ENCODE measurements at places on chromosomes 7 and 10.
A peak's percentile ranks its signal among the peaks of the same experiment; 100 is the strongest.

DNA sequence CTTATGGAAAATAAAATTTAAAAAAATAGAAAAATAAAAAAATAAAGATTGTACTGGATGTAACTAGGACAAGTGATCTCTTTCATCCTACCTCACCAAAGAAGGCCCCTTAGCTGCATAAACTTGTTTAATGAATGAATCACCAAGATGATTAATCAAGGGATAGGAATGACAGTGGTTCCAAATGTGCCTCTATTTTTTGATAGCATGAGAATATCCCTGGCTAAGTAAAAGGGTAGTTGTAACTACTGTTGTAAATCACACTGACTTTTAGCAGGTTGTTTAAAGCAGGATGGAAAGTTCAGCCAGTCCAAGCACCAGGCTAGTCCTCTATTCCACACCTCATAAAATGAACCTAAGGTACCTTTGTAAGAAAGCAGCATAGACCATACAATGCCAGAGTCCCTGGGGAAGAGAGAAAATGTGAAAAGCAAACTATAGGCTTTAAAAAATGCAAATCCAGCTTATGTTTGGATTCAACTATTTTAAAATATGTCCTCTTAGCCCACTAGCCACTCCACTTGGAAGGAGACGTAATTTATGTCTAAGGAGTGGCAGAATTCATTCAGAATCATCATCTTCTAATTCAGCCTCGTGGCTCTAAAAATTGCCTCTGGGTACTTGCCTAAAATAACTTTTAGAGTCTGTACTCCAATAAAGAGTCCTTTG, 126.8 kb downstream of the SKIDA1 start:
- no peak for DNase-seq

DNA sequence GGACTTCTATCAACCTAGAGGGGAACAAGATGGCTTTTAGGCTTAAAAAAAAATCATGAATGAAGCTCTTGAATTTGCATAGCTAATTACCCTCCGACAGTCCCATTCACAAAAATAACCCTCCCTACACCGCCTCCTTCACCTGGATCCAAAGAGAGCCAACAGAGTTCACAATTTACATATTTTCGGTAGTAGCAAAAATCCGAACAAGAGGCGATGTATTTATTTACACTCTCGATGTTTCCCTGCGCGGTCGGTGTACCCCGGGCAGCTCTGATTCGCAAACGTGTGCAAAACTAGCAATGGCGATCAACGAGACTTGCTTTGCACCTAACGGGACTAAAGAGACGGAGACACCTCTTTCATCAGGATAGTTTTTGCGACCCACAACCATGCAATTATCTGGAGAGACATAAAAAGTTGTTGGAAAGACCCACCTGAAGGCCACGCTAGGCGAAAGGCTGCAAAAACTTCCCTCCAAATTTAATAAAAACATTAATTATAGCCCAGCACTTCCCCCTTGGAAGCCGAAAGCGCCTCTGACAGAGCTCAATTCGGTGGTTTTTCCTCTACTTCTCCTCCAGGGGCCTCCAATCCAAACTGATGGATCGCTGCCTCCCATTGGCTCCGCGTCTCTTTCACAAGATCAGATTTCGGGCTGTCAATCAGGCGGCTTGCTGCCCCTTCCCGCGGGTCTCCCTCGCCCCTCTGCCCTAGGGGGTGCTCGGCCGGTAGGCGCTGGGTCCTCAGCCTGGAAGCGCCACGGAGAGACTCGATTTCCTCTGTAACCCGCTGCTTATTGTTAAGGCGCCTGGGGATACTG, at the start of gene ETV1:
ETV1 (minus strand) TSS at position 541 of the 823 bp plus-strand sequence. CDS start 614 bp downstream, outside the sequence.
- DNase-seq: peak; percentile 66

GRCh38 chr10:25522946-25523608, 348.3 kb downstream of the GPR158 start:
- DNase-seq: no peak

GRCh38 chr7:47690902-47691558, 109.1 kb upstream of the TNS3 start:
- DNase-seq: no peak
